ENCODE measurements at places on chromosomes 1 and 21. TPM values are rescaled to one million over a fixed set of nuclear protein-coding genes. Genes with fewer than 3 reads are reported as not detected.

The CYP4A11 gene
- total RNA-seq, result not detected

The PLXNA2 gene
- total RNA-seq, result 2.0 TPM

The PRAMEF13 gene
- total RNA-seq, result not detected

The RBM11 gene
- 3.5 TPM for total RNA-seq

The ANKRD35 gene
- 0.69 TPM for total RNA-seq

The TXNIP gene
- 725 TPM for total RNA-seq

The NBPF6 gene
- not detected for total RNA-seq

The RNASEL gene
- 11.4 TPM for total RNA-seq

The RPE65 gene
- not detected for total RNA-seq

The L1TD1 gene
- not detected for total RNA-seq

Measured in activated naive CD8-positive, alpha-beta T cell treated with anti-CD3 and anti-CD28 coated beads, Interleukin-2, amount 10 ng/mL, durations not matched to agents 7 days and 5 days (primary cell).